IMR-90 (cell line): ENCODE measurements at places on chromosomes 12 and 14. TPM values are rescaled to one million over a fixed set of nuclear protein-coding genes. Genes with fewer than 3 reads are reported as not detected.

Gene RNF212B
- not detected in 2 replicates for total RNA-seq

DNA sequence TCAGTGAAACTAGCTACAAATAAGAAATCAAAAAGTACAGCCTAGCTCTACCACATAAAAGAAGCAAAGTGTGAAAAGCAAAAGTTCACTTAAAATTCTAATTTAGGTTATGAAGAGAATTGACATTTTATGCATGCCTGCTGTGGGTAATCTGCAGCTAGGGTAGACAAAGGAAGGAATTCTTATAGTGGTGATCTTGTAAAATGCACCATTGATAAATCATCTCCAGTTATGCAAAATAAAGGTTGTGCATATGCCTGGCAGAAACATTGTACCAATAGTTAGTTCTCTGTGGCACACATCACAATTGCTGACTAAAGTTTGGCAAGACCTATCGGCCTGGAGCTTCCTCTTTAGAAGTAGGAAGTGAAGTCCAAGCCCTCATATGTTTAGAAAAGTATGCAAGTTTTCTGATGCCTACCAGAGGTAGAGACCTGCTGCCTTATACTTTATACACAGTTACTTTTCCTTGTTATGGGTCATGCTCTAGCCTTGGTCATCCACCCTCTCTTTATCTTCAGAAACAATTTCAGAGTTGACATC is 78.3 kb downstream of the TSHR start:
- H3K4me3 ChIP-seq: no peak overlapping the region
- no peaks in the 10 kb centered on the region for H3K36me3 ChIP-seq
- H3K27me3 ChIP-seq: no peaks in the 10 kb centered on the region
- no peaks in the 10 kb centered on the region for H3K4me1 ChIP-seq

DNA sequence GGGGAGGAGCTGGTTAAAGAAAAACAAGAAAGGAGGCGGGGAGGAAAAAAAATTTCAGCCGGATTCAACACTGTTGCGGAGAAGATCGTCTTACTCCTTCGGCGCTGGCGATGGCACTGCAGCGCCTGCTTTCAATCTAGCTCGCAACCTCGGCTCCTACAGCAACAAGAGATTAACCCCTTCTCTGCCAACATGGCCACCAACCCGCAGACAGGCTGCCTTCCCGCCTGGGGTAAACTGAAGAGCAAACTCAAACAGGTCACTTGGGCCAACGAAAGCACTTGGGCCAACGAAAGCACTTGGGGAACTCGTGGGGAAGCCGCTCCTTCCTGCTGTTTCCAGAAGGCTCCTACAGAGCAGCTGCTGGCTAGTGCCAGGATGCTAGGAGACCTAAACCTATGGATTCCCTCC is 73.7 kb downstream of the CIT start:
- H3K27me3 ChIP-seq: no peaks in the 10 kb centered on the region
- no peaks in the 10 kb centered on the region for H3K36me3 ChIP-seq
- peak overlapping the region; percentile 20 for H3K4me3 ChIP-seq
- peak; percentile 42 for DNase-seq
- H3K27ac ChIP-seq: no peak overlapping the region
- no peaks in the 10 kb centered on the region; the same call in 1 of the 2 replicates for H3K4me1 ChIP-seq

DNA sequence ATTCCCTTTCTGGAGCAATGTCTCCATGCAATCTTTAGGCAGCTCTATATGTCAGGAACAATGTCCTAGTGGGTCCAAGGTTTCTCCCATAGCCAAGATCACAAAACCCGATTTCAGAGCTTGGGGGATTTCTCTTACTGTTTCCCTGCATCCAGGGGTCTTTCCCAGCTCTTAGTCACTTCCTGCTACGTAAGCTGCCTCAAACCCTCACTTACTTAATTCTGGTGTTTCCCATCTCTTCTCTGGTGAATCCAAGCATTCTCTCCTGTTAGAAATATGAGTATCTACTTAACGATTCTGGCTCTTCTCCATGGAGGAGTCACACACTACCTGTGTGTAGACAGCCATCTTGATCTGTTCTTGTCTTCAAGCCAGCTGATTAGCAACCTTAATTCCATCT is 80.0 kb downstream of the IFNG-AS1 start:
- H3K4me3 ChIP-seq: no peak overlapping the region
- peak; percentile 2 for DNase-seq
- no peaks in the 10 kb centered on the region for H3K36me3 ChIP-seq
- H3K27ac ChIP-seq: no peak overlapping the region
- H3K4me1 ChIP-seq: no peaks in the 10 kb centered on the region

Gene C12orf60
- 1.1 TPM in 2 replicates for total RNA-seq

- H3K27me3 ChIP-seq: peaks cover 22% of the 10 kb centered on the region
- no peaks in the 10 kb centered on the region for H3K4me1 ChIP-seq
- H3K4me3 ChIP-seq: no peak overlapping the region
- H3K27ac ChIP-seq: no peak overlapping the region
- DNase-seq: no peak
Measured at GRCh38 chr12:490260-490659, 30.5 kb downstream of the B4GALNT3 start.

Gene TPPP2
- total RNA-seq: not detected in 2 replicates

Gene ARF6
- 40.1 and 65.8 TPM in 2 replicates for total RNA-seq

GRCh38 chr12:50546441-50547318 is 41.9 kb downstream of the DIP2B start:
- peaks cover 4% of the 10 kb centered on the region; the same call in 1 of the 2 replicates for H3K4me1 ChIP-seq
- H3K27ac ChIP-seq: no peak overlapping the region
- no peak for DNase-seq

DNA sequence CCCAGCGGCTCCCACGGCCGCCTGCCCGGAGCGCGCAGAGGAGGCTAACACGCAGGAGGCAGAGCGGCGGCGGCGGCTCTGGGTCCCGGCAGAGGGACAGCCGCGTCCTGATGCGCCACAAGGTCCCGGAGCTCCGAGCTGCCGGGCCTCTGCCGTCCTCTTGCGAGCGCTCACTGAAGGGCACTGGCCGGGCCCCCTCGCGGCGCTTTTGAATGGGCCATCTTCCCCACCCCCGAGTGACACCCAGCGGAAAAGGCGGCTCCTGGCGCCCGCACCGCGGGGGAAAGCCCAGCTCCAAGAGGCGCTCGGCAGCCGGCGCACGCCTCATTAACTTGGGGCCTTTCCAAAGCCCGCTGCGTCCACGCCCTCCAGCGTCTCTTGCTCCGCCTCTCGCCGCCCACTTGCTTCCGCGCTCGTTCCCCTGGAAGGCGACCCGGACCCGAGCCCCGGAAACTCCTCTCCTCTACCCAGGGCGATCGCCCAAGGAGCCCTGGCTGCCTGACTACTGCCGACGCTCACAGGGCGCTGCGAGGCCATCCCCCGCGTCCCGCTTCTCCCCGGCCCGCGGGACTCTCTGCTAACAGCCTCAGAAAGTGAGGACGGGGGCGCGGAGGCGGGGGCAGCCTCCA is at the start of gene PHLDA1:
Gene PHLDA1, minus strand, starts transcription at position 363 of the 629 bp plus-strand sequence.
- peaks cover 28% of the 10 kb centered on the region for H3K36me3 ChIP-seq
- peak within 1 kb of the TSS; percentile 98 for H3K27ac ChIP-seq
- peaks cover 7% of the 10 kb centered on the region for H3K4me1 ChIP-seq
- H3K4me3 ChIP-seq: peak within 1 kb of the TSS; percentile 98
